Naive thymus-derived CD8-positive, alpha-beta T cell (primary cell): ENCODE measurements at places on chromosomes 16 and 17.

GRCh38 chr16:88628512-88628974 is 9.8 kb upstream of the IL17C start:
- no peak for DNase-seq

GRCh38 chr17:59284317-59284716 is 47.1 kb upstream of the YPEL2 start:
- DNase-seq, result no peak

DNA sequence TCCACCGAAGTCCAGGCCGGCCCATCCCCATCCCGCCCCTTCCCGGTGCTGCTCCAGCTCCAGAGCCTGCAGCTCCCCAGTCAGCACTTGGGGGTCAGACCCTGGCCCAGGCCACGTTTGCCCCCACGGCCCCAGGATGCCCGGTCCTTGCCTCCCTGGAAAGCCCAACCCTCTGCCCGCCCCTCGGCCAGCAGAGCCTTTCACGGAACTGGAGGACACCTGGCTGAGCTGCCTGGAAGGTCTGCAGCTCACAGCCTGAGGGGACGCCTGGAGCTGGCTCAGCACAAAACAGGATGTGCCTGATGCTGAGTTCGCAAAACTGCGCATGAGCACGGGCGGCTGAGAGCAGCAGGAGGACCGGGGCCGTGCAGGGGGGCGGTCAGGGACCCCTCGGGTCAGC is 29.7 kb upstream of the SSTR5 start:
- no peak for DNase-seq

DNA sequence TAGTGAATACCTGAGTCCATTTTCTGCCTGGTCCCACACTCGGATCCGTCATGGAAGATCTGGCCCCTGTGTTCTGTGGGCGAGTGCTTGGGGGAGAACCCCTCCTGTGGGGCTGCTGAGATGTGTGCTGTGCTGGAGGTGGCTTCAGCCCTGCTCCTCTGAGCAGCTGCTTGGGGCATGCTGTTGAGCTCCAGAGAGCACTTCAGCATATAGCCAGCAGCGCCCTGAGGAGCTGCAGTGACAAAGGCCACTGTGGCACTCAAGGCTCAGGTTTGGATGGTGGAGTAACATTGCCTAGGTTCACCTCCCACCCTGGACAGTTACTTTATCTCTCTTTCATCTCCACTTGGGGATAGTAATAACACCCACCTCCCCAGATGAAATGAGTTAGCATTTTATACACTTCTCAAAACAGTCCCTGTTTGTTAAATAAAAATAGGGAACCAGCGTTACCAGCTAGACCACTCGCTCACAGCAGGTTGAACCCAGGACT is 75.3 kb downstream of the KSR1 start:
- no peak for DNase-seq

DNA sequence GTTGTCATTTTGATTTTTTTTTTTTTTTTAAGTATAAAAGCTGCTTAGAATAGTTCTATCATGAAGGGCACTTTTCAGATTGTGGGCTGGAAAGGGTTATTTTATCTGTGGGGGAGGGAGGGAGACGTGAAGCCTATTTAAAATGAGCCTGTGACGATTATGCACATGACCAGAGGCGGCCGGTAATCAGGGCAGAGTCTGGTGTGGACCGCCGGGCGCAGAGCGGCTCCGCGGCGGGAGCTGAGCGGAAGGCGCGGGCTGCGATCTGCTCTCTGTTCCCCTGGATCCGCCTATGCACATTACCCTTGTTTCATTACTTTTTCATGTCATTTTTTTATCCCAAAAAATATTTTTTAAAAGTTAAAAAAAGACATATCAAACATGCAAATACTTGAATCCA is 23.5 kb downstream of the TMC6 start:
- DNase-seq, result no peak
